ENCODE measurements at places on chromosomes 4 and X.
A peak's percentile ranks its signal among the peaks of the same experiment; 100 is the strongest.

- no peak for DNase-seq
Measured at GRCh38 chrX:39324233-39324930, 523.1 kb downstream of the MID1IP1 start.

GRCh38 chr4:83906561-83906960, 370.7 kb downstream of the GPAT3 start:
- DNase-seq = no peak

GRCh38 chr4:118012142-118012541, 22.1 kb upstream of the NDST3 start:
- no peak for DNase-seq

DNA sequence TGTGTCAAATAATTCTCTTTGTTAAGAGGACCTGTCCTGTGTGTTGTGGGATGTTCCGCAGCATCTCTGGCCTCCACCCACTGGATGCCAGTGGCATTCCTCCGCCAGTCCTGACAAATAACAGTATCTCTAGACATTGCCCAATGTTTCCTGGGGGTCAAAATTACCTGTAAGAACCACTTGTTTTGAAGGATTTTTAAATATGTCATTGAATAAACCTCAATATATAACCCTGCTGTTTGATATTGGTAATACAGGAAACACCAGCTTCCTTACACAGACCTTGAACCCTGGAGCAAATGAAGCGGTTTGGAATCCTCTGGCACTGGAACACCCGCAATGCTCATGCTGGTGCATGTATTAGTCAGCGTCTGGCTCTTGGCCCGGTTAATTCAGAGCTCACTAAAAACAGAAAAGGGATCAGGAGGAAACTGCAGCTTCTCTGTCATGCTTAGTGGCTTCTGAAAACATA, 101.3 kb downstream of the TBL1X start:
- DNase-seq = peak; percentile 58

- DNase-seq = no peak
Measured at GRCh38 chrX:27966955-27967354, 14.3 kb downstream of the DCAF8L1 start.

- DNase-seq = no peak
Measured at GRCh38 chr4:7673121-7673520, 238.4 kb upstream of the PSAPL1 start.

DNA sequence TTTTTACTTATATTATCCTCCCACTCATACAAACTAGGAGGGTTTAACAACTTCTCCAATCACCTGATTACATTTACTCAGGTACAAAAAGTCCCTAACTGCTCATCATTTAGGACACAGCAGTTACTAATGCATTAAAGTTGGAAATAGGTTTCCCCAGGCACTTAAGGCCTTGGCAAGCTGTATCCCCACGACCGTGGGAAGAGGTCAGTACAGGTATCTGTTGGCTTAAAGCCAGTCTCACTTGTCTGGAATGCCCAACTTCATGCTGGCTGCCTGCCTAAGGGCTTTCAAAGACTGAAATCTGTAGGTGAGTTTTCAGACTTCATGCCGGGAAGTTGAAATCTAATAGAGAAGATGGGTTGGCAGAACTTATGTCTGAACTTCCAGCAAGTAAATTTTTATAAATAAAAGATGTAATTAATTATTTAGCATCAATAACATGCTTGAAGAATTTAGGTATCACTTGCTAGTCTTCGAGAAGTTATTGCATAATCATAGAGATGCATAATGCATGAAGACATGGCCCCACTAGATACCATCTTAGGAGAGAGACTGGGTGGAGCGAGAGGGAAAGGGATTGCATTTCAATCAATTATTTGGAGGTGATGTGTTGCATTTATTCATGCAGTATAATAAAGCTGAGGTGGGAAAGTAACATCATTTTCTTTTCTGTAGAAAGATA, 54.2 kb downstream of the SCD5 start:
- DNase-seq = no peak

GRCh38 chr4:14880805-14881204, 121.5 kb upstream of the CPEB2 start:
- no peak for DNase-seq

DNA sequence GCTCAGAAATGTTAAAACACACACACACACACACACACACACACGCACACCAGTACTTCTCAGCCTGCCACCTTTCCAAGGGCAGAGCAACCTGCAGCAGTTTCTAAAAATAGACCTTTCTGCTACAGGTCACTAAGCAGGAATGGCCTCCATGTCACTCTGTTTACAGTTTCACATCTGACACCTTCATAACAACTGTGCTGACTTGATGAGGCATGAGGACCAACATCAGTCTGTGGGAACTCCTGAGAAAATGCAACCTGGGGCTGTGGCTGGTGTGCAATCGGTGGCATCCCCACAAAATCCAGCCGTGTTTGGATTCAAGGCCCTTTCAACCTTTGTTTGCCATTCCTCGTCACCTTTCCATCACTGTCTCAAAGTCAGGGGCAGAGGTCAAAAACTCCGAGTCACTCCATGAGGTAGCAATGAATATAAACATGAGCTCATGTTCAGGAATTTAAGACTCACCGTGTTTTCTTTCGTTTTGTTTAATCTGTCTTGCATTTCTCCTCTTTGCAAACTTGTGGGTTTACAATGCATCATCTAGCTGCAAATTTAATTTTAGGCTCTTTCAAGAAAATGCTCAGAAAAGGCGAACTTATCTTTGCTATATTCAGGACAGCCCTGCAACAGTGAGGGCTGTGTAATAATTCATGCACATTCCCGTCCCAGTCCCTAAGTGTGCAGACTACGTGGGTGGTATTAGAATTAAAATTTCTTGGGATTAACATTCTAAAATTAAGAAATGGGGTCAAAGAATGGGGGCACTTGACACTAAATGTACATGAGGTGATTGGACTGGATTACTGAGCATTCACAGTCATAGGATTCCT, 135.3 kb downstream of the SHROOM3 start:
- no peak for DNase-seq

DNA sequence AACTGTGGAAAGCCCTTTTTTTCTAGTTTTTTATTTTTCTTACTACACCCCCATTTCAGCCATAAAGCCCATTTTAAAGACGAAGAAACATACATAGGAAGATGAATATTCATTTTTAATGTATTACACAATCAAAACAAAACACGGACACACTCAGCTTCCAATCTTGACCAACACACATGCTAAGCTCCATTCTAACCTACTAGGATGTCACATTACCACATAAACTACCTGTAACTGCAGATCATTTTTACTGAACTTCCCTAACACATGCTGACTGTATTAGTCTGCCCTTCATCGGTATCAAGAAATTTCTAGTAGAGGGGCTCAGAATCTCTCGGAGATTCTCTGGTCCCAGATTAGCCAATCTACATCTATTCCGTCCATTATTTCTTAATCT, 1.8 kb downstream of the CCNI start:
- DNase-seq = no peak

DNA sequence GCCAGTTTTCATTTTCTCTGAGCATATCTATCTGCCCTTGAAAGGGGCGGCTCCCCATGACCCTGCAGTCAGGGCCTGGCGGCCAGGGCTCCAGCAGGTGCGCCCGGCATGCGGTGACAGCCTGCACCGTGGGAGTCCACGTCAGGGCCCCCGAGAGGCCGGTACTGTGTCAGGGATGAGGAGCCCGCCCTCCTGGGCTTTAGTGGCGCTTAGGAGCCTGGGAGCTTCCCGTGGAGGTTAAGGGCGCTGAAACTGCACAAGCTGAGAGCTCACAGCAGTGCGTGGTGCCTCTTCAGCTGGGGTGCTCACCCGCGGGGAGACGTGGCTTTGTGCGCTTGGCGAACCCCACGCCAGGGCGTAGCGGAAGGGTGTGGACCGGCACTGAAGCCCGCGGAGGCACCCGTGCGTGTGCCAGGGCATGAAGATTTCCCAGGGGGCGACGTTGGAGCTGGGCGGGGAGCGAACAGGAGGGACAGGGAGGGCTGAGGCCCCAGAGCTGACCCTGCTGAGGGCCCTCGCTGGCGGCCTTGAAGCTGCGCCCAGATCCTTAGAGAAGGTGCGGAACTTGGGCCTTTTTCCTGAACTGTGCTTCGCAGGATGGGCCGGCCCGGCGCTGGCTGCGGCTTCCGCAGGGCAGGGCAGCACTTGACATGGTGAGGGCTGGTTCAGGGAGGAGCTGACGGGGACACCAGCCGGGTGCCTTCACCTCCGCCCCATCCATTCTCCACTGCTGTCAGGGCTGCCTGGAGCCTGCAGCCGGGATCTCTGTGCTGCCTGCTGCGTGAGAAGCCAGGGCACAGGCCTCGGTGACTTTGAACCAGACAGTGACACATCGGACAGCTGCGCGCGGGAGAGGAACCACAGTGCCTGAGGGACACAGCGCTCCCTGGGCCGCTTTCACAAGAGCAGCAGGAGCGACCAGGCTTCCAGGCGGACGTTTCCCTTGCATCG, 32.9 kb downstream of the HTT-AS start:
- peak; percentile 9 for DNase-seq

- no peak for DNase-seq
Measured at GRCh38 chr4:108772402-108772801, 9.5 kb upstream of the ETNPPL start.

GRCh38 chr4:149523039-149523438, 292.6 kb downstream of the IQCM start:
- DNase-seq = peak; percentile 5

GRCh38 chr4:105025263-105026017, 121.2 kb upstream of the TET2 start:
- no peak for DNase-seq

DNA sequence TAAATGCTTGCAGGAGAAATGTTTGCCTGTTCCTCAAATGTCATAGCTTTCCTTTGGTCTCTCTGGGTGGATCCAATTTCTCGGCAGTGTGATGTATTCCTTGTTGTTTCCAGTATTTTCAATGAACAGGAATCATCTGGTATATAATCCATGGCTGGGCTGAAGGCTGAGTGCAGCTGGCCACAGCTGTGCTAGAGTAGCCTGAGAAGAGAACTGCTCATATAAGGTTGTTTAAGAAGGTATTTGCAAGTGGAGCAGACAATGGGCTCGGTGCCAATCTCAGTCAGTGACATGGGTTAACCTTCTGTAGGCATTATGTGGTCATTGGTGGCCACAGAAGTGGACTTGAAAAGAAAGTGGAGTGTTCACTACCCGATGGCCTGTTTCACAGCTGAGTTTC, 390.3 kb downstream of the SPRY1 start:
- no peak for DNase-seq

GRCh38 chr4:27692158-27692557, 831.5 kb downstream of the STIM2 start:
- DNase-seq = peak; percentile 12

- no peak for DNase-seq
Measured at GRCh38 chrX:21374163-21374993, at the start of gene CNKSR2. TSS of gene CNKSR2 (plus strand) at chrX:21374418. CDS start at chrX:21374898, 480 bp downstream.

GRCh38 chrX:39760930-39761329, 336.8 kb downstream of the BCOR start:
- no peak for DNase-seq

DNA sequence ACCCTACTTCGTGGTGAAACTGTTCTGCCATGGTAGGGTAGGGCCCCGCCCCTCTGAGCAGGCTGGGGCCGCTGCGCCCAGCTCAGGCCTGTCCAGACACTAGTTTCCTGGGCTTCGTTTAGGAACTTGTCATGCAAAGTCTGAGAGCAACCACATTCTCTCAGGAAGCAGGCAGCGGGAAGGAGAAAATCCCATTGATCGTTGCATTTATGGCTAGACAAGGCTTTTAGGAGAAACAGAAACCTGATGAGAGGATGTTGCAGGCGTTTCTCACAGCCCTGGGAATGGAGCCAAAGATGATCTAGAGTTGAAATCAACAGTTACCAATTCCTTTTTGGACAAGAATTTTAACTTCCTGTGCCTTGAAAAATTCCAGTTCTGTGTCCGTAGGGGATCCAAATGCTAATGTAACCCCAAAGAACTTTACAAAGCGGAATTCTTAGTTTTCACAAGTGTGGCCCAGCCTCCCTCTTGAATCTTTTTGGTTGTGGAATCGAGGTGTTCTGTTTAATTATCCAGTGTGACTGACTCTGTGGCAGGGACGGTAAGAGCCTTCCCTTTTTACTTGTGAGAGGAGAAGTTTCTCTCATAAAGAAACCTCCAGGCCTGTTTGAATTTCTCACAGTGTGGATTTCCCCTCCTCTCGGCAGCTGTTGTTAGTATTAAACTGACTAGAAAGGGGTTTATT, 4.5 kb upstream of the CXCL9 start:
- DNase-seq = peak; percentile 59

DNA sequence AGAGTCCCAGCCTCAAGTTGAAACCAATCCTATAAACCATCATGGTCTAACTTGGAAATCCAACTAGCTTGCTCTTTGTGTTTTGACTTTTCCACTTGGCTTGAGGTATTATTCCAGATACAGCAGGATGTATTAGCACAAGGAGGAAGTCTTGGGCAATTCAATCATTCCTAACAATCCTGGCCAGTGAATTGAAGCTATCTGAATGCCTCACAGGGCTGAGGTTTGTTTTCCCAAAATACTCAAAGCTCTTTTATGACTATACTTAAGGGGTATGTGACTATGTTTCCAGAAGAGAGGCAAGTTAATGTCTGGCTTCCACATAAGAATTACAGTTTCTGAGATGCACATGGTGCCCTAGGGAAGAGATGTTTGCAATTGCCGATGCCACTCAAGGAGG, 66.8 kb upstream of the SH3RF1 start:
- no peak for DNase-seq

- DNase-seq = no peak
Measured at GRCh38 chr4:27836523-27836922, 975.9 kb downstream of the STIM2 start.

GRCh38 chr4:102153391-102153790, 191.9 kb downstream of the SLC39A8 start:
- no peak for DNase-seq

GRCh38 chrX:128992107-128992971, 531.0 kb downstream of the SMARCA1 start:
- no peak for DNase-seq

GRCh38 chr4:1193206-1194009, 21.0 kb upstream of the SPON2 start:
- no peak for DNase-seq

DNA sequence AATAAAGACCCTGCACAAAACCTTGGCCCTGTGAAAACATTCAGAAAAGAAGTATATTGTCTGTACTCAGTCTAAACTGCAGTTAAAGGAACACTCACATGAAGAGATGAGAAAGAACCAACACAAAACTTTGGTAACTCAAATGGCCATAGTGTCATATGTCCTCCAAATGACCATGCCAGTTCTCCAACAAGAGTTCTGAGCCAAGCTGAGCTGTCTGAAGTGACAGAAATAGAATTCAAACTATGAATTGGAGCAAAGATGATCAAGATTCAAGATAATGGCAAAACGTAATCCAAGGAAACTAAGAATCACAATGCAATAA, 739.3 kb upstream of the NDST4 start:
- no peak for DNase-seq
